WTC11 (cell line): ENCODE measurements at places on chromosomes 13 and 19.

DNA sequence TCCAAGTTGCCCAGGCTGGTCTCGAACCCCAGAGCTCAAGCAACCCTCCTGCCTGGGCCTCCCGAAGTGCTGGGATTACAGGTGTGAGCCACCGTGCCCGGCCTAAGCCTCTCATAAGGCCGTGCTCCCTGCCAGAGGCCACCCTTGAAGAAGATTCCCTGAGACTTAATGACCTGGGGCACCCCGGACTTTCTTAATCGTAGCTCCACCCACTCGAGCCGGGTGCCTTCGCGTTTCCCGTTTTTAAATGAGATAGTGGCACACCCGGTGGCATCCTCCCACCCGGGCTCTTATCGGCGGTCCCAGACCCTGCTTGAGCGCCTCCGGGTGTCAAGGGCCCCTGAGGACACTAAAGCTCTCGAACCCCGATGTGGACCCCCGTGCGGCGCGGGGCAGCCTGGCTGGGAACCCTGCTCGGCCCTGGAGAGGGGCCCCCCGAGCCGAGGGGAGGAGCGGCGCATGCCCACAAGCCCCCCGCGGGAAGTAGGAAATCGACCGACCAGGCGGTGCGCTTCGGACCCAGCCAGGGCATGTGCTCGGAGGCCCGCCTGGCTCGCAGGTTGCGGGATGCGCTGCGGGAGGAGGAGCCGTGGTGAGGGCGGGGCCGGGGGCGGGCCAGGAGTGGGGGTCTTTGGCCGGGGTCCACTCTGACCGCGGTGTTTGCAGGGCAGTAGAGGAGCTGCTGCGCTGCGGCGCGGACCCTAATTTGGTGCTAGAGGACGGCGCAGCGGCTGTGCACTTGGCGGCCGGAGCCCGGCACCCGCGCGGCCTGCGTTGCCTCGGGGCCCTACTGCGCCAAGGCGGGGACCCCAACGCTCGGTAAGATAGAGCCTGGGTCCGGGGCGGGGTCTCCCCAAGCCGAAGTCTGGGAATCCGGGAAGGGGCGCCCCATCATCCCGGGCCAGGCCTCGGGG, at the start of gene ANKLE1:
ANKLE1 (plus strand) TSS at position 511 of the 914 bp plus-strand sequence; CDS start at position 531, 20 bp downstream.
- peak; percentile 68 for DNase-seq

- DNase-seq: no peak
These were observed 180.8 kb downstream of the SPRY2 start for GRCh38 chr13:80160110-80160509.

GRCh38 chr19:2524840-2525723, 49.2 kb downstream of the GADD45B start:
- no peak for DNase-seq

- no peak for DNase-seq
These were observed 665.6 kb upstream of the ARGLU1 start for GRCh38 chr13:107233541-107233940.

GRCh38 chr13:51781246-51782022, 22.5 kb downstream of the DHRS12 start:
- DNase-seq: peak; percentile 56

- DNase-seq: no peak
These were observed 311.3 kb downstream of the LMO7 start for GRCh38 chr13:75947448-75947847.

DNA sequence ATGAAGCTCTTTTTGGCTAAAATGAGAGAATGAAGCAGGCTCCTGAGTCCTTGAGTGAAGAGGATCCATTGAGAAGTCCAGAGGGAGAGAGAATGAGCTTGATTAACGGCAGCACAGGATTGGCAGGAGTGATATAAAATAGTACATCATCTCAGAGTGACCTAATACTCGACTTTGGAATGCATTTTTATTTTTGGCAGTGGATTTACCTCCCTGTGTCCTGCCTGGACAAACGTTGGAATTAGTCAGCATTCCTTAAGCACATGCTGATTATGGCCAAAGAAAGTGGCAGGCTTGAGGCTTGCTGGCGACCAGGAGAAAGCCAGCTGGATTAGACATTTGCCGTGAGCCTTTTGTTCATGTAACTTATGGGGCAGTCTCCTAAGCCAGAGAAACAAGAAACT, 22.9 kb downstream of the LRCH1 start:
- no peak for DNase-seq

GRCh38 chr13:37918751-37919150, 49.2 kb upstream of the TRPC4 start:
- no peak for DNase-seq

DNA sequence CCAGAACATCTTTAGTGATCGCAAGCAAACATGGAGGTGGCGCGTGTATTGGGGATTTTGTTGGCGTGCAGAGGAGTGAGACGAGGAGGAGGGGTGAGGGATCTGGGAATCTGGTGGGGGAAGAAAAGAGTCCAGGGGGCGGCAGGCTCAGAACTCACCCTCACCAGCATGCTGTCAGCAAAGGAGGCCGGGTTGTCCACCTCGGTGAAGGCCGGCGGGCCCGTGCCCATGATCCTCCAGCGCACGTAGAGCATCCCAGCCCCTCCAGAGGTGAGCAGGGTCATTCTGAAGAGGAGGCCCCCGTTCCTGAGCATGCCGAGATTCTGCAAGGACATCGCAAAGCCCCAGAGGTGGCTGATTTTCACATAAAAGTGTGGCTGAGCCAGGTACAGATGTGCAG, 37.2 kb downstream of the TMTC4 start:
- DNase-seq: no peak

GRCh38 chr19:40705362-40705651, 11.4 kb downstream of the COQ8B start:
- DNase-seq: no peak

GRCh38 chr19:38173291-38174041, 50.6 kb downstream of the DPF1 start:
- DNase-seq: no peak

DNA sequence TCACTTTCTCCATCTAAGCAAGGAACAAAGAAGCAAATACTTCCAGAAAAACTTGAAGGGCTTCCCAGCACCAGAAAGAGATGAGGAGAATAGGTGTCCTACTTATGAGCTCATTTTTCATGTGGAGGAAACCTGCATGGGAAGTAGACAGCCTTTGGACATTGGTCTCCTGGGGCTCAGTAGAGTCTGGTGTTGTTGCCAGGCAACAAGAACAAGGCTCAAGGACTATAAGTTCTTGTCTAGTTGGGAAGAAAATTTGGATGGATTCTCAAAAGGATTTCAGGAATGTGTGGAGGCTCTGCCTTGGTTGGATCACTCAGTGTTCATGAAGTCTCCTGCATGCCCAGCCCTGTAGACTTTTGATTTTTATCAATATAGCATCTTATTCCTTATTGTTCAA, 84.5 kb downstream of the MBNL2 start:
- DNase-seq: no peak

DNA sequence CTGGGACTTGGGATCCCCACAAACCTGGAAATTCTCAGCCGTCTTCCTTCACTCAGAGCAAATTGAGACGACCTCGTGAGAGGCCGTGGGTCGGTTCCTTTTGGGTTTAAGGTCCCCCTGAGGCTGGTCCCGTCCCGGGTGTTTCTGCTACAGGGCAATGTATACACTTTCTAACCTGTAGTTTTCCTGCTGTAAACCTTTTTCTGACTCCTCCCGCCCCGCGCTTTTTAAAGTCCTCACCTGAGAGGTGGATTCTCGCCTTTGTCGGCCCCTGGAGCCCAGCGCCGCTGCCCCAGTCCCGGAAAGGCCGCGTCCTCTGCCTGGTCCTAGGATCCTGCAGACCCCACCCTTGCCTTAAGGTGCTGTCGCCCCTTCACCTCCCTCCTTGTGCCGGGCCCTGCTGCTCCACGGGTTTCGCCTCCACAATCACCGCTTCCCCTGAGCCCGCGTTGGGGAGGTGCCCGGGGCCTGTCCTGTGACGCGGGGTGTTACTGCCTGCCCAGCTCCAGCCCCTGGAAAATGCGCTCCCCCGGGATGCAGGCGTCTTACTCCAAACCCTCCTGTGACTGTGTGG, 391 bp downstream of the ZNF761 start:
- DNase-seq: peak; percentile 39

DNA sequence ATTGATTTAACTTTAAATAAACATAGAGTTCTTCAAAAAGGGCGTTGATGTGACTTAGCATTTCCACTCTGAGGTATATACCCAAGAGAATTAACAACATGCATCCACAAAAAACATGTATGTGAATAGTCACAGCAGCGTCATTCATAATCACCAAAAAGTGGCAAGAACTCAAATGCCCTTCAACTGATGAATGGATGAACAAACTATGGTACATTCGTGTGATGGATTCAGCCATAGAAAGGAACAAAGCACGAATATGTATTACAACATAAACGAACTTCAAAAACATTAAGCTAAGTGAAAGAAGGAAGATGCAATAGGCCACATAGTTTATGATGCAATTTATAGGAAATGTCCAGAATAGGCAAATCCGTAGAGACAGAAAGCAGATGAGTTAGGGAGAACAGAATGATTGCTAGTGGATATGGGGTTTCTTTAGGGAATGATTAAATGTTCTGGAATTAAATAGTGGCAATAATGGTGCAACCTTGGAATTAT, 72.3 kb upstream of the UQCRFS1 start:
- no peak for DNase-seq
